Epithelial cell of esophagus (primary cell): ENCODE measurements at places on chromosomes 2 and 18.

DNA sequence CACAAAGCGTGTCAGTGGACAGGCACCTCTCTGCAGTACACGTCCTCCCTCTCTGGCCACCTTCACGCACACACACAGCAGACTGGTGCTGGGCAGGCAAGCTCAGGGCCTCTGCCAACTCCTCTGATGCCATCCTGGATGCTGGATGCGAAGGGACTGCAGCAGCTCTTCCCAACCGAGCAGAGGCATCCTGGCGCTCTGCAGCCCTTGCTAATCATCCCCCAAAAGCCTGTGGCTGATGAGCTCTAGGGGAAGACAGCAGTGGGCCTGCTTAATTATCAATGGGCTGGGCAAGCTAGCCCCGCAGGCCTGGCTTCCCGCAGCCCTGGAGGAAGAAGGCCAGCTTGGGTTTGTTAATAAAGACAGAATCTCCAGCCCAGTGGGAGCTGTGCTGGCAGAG lies 71.3 kb upstream of the TEX51 start:
- DNase-seq: no peak

GRCh38 chr2:136703214-136703613 lies 62.1 kb upstream of the THSD7B start:
- peak; percentile 41 for DNase-seq

DNA sequence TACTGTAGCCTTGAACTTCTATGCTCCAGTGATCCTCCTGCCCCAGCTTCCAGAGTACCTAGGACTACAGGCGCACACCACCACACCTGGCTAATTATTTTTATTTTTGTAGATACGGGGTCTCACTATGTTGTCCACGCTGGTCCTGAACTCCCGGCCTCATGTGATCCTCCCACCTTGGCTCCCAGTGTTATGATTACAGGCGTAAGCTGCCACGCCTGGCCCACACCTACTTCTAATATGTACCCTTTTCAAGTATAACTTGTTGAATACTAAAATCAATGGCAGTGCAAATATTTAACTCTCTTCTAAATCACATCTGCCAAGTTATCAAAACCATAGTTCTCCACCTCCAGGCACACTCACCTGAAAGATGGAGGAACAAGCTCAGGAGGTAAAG lies 58.7 kb downstream of the ITSN2 start:
- DNase-seq: no peak

GRCh38 chr2:233912691-233913423 lies 4.3 kb upstream of the TRPM8 start:
- peak; percentile 60 for DNase-seq

DNA sequence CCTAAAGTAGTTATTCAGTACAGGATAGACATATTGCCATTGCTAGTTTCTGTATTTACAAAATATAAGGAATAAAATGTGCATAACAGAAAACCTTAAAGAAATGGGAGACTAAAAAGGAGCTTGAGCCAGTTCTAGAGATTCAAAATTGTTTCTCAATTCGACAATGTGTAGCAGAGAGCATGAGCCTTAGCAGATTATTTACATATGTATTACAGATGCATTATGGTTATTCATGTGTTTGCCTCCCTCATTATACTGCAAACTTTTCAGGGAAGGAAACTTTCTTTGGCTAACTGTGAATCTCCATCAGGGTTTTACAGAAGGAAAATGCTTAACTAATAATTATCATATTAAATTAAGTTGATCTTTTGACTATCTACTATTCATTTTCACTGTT lies 854.4 kb upstream of the SLC39A10 start:
- no peak for DNase-seq

DNA sequence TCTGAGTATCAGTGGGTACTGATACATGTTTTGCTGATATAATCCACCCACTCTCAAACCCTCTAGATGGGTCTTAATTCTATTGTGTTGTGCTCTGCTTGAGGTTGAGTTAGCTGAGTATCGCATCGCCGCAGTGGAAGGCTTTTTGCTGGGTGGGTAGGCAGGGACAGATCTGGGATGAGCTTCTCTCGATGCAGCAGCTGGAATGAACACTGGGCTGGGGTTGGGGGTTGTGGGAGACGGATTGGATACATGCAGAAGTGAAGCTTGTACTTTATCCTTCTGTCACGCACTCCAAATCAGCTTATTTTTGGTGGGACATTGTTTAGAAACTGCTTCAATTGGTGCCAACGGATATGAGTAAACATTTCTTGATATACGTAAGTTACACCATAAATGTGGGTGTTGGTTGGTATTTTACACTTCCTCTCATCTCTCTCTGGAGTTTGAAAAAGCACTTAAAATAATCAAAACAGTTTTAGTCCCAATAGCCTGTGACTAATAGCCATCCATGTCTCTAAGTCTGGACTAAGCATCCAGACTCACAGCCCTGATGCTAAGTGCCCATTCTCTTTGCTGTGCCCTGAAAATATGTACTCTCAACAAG lies 107.1 kb downstream of the POLE4 start:
- peak; percentile 11 for DNase-seq

DNA sequence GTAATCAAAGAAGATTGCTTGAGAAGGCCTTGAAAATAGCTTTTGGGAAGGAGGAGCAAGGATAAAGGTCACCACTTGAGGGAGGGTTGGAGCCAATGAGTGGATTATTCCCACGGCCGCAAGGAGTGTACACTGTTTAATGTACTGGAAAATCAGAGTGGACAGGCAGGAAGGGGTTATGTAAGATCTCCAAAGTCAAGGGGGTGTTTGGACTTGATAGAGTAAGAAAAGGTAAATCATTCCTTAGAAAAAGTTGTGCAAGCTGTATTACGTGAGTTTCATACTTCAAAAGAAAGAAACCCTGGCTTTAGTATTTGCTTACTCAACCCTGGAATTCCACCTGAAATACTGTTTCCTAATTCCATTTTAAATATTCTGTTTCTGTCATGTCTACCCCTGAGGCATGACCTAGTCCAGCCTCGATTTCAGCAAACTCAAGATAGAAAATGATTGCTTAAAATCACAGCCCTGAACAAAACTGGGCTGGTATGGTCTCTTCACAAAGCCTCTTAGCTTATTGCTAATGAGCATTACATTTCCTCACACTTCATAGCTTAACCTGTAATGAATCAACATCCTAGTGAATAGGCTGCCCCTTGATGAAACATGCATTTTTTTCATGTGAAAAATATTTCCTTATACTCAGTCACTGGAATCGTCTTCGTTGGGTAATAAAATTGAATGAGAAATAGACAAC lies 1.1 kb downstream of the MREG start:
- peak; percentile 93 for DNase-seq

DNA sequence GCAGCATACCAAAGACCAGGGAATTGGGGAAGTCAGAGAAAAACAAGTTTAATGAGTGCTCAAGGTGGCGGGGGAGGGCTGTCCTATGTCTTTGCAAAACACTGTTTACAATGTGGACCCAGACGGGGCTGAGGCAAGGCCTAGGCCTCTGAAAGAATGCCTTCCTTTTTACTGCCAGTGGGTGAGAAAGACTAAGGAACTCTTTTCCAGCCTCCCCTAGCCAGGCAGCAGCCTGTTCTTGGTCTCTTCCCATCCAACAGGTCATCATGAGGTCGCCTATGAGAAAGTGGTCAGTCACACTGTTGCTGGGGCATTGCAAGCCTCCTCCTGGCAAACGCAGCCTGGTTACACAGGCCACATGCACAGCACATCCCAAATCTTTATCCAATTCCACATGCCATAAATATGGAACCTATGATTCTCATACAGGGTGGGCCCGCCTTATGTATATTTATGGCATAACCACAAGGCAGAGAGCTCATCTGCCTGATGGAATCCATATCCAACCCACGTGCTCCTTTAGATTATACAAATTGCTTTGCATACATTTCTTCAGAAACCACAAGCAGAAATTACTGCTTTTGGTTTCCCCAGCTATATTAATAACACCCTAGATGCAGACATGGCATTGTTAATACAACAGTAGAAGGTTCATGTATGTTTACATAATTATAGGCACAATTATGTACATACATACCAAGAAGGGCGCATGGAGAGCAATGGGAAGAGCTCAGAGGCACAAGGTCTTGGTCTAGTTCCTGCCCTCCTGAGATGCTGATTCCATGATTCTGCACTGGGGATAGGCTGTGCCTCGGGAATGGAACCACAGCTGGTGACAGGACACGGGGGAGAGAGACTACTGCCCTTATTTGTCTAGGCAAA lies 48.6 kb downstream of the NRP2 start:
- DNase-seq: no peak

DNA sequence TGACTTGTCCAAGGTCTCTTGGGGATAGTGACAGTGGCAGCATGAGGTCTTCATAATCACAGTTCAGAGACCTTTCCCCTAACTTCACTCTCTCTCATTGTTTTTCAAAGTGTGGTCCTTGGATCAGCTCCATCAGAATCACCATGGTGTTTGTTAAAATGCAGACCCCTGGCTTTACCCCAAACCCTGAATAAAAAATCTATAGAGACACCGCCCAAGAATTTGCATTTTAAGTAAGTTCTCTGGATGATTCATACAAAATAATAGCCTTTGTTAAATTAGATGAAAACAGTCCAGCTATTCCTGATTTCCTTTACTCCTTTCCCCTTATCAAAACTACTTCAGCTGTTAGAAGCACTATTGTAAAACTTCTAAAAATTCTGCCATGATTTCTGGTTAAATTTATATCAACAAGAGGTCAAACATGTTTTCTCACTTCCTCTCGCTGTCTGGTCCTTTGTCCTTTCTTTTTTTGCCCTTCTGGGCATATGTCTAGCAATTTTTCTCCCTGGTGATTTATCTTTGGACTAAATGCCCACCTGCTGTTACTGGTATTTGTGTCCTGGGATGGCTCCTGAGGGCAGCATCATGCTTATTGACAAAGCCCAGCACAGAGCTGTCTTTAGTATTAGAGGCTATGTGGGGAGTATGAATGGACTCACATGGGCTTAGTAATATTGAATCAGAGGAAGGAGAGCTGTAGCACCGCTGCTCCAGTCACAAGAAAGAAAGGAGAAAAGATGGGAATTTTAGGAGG lies 63.4 kb downstream of the LHCGR start:
- no peak for DNase-seq

DNA sequence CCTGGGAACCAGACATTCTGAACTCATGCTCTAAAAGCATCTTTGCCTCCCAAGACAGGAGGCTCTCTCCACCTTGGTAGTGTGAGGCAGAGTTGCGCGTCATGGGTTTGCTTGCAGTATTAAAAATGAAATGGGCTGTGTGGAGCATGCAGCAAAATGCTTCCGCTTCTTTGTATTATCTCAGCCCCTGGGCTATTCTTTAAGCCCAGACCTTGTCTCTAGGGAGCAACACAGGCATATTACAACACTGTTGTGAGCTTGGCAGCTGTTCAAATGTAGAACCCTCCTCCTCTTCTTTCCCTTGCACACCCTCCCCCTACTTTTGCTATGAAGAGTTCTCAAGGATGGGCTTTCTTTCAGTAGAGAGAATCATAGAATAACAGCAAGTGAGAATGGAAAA lies 185.1 kb upstream of the LHCGR start:
- no peak for DNase-seq

DNA sequence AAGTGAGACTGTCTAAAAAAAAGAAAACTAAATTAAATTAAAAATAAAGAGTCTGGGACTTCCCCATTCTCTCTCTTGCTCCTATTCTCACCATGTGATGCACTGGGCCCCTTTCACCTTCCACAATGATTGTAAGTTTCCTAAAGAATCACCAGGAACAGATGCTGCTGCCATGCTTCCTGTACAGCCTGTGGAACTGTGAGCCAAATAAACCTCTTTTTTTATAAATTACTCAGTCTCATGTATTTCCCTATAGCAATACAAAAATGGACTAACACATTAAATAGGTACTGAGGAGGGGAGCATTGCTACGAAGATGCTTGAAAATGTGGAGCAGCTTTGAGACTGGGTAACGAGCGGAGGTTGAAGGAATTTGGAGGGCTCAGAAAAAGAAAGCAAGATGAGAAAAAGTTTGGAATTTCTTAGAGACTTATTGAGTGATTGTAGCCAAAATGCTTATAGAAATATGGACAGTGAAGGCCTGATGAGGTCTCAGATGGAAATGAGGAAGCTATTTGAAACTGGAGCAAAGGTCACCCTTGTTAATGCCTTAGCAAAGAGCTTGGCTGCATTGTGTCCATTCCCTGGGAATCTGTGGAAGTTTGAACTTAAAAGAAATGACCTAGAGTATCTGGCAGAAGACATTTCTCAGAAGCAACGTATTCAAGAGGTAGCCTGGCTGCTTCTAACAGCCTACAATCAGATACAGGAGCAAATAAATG lies 128.7 kb downstream of the EIPR1 start:
- no peak for DNase-seq

GRCh38 chr2:174835797-174836255 lies 71.6 kb upstream of the CHRNA1 start:
- DNase-seq: peak; percentile 86

GRCh38 chr2:54572262-54572635 lies 116.1 kb downstream of the SPTBN1 start:
- DNase-seq: peak; percentile 89

DNA sequence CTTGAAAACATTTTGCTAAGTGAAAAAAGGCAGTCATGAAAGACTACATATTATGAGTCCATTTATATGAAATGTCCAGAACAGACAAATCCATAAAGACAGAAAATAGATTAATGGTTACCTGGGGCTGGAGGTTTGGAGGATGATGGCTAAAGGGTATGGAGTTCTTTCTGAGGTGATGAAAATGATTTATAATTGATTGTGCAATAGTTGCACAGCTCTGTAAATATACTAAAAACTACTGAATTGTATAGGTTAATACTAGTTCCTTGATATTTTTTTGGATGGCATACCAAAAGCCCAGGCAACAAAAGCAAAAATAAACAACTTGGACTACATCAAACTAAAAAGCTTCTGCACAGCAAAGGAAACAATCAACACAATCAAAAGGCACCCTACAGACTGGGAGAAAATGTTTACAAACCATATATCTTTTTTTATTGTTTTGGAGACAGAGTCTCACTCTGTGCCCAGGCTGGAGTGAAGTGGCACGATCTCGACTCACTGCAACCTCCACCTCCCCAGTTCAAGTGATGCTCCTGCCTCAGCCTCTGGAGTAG lies 21.5 kb downstream of the SOS1 start:
- no peak for DNase-seq

DNA sequence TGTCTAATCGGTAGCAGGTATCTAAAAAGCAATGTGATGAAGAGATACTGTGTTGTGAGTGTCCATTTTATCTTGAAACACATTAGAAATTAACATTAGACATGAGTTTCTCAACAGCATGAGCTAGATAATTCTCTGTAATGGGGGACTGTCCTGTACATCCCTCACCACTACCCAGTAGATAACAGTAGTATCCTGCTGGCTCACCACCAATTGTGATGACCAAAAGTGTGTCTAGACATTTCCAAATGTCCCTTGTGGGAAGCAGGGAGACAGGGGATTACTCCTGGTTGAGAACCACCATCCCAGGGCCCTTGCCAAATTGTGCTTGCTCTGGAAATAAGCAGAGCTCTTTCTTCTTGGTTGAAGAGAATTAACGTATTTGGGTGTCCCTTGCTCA lies 239.3 kb downstream of the IRS1 start:
- DNase-seq: no peak
